ENCODE measurements at places on chromosomes 3 and 15. TPM values are rescaled to one million over a fixed set of nuclear protein-coding genes. Genes with fewer than 3 reads are reported as not detected.

Gene PSMD2
- 231 TPM for total RNA-seq

Gene DUOXA1
- 0.40 TPM for total RNA-seq

Gene CYP8B1
- not detected for total RNA-seq

Gene VEPH1
- 0.41 TPM for total RNA-seq

Gene CYP1A2
- not detected for total RNA-seq

Gene PROS1
- 0.68 TPM for total RNA-seq

Gene CHRM5
- total RNA-seq = 0.12 TPM

Gene CCR2
- 1.7 TPM for total RNA-seq

Gene CIDEC
- total RNA-seq = not detected

Gene INSYN1
- not detected for total RNA-seq

Gene FSIP1
- 1.1 TPM for total RNA-seq

Gene SKOR1
- 2.1 TPM for total RNA-seq

Gene NRROS
- 56.3 TPM for total RNA-seq

Gene SLC9A9
- total RNA-seq = 27.2 TPM

Gene LDHAL6B
- total RNA-seq = not detected

Gene ISG20
- 80.6 TPM for total RNA-seq

Gene GPR62
- not detected for total RNA-seq

Gene CHL1
- total RNA-seq = not detected

Gene SH2D7
- not detected for total RNA-seq
